ENCODE measurements at places on chromosomes 12 and 14.

DNA sequence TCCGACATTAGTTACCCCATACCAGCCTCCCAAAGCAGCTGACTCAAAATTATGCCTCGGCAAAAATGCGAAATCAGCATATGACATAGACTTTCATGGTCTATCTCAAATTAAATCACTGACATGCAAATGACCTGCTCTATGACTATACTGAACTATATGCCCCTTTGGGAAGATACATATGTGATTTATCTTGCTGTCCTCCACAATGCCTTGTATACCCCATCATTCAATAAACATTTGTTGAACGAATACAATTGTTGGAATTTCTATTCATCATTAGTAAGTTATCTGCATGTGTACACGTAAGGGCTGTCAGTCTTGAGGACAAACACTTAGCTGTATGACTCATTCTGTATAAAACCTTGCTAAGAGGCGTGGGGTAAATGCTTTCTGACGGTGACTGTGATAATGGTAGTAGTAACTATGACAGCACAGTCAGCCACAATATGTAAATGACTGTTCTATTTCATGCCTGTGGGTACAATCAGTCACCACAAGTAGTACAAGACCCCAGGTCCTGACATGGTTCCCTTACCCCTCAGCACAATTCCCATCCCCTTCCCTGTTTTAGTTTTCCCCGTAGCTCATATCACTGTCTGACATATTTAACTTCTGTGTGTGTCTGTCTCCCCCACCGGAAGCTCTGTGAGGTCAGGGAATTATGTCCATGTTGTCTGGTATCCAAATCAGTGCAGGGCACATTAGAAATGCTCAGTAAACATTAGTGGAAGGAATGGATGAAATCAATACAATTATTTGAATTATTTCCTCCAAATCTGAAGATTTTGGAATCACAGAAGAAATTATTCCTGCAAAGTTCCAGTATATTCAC lies 42.8 kb downstream of the STXBP6 start:
- peak; percentile 74 for DNase-seq

DNA sequence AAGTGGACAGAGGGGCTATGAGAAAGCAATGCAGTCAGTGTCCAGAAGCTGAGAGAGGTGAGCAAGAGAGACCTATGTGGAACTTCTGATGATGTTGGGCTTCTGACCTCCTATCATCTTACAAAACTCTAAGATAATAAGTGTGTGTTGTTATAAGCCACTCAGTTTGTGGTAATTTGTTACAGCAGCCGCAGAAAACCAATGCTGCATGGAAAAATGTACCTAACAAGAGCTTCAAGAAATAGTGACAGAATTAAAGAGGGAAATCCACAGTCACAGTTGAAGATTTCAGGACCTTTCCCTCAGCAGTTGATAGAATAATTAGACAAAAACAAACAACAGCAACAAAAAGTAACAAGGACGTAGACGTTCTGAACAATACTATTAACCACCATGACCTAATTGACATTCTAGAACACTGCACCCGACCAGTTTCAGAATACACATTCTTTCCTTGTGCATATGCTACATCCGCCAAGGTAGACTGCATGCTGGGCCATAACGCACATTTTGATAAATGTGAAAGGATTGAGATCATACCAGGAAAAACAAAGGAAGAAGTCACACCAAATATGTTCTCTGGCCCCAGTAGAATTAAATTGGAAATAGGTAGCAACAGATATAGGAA lies 1.8 kb upstream of the EVL start:
- DNase-seq, result no peak

- no peak for DNase-seq
Measured at GRCh38 chr12:90428465-90428864, 526.5 kb downstream of the CCER1 start.

DNA sequence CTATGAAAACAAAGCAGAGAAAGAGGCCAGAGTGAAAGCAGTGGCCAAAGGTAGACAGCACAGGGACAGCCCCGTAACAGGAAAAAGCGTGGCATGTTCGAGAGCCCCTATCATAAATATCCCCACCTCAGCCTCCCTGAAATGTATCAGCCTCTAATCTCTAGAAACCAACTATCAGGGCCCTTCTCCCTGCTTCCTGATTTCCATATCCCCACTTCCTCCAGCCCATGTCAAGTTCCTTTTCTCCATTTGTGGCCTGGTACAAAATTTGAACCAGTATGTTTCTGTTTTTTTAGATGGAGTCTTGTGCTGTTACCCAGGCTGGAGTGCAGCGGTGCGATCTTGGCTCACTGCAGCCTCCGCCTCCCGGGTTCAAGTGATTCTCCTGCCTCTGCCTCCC lies 16.9 kb downstream of the DEPDC4 start:
- no peak for DNase-seq

GRCh38 chr12:78118486-78118885 lies 287.8 kb downstream of the NAV3 start:
- no peak for DNase-seq

Measured in urothelium cell line (cell line).